Vagina (tissue), 2 donors: ENCODE measurements at places on chromosomes 4 and X.

DNA sequence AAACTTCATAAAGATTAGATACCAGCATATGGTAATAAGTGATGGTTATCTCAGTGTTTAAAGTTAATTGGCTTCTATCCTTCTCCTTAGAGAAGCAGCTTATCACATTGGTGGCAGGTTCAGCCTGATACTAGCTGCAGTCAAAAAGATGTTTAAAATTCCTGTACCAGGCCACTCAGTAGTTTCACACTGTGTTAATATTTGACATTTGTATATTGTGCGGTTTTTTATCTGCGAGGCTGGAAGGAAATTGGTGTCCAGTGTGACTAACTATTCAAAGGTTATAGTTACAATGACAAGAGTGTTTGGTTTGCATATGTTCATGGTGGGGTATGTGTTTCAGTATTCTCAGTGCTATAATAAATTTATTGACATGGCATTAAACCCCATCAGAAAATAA, 27.5 kb upstream of the TBC1D8B start:
- DNase-seq: no peak
- no peaks in the 10 kb centered on the region for H3K27me3 ChIP-seq
- H3K4me1 ChIP-seq: no peaks in the 10 kb centered on the region
- no peak overlapping the region for H3K4me3 ChIP-seq

- H3K27me3 ChIP-seq: no peaks in the 10 kb centered on the region
- no peak overlapping the region for H3K4me3 ChIP-seq
- no peaks in the 10 kb centered on the region for H3K36me3 ChIP-seq
- no peaks in the 10 kb centered on the region for H3K4me1 ChIP-seq
Observed at GRCh38 chr4:99536271-99536670, 25.4 kb downstream of the C4orf17 start.

GRCh38 chr4:183635321-183635720, 23.7 kb downstream of the RWDD4 start:
- no peak overlapping the region for H3K27ac ChIP-seq
- DNase-seq: peak; percentile 78
- no peaks in the 10 kb centered on the region for H3K36me3 ChIP-seq
- H3K4me3 ChIP-seq: no peak overlapping the region
- no peaks in the 10 kb centered on the region for H3K27me3 ChIP-seq

- no peak overlapping the region for H3K4me3 ChIP-seq
- H3K4me1 ChIP-seq: no peaks in the 10 kb centered on the region
- no peak for DNase-seq
- no peaks in the 10 kb centered on the region for H3K27me3 ChIP-seq
Observed at GRCh38 chr4:71614621-71615020, 169.3 kb downstream of the GC start.

DNA sequence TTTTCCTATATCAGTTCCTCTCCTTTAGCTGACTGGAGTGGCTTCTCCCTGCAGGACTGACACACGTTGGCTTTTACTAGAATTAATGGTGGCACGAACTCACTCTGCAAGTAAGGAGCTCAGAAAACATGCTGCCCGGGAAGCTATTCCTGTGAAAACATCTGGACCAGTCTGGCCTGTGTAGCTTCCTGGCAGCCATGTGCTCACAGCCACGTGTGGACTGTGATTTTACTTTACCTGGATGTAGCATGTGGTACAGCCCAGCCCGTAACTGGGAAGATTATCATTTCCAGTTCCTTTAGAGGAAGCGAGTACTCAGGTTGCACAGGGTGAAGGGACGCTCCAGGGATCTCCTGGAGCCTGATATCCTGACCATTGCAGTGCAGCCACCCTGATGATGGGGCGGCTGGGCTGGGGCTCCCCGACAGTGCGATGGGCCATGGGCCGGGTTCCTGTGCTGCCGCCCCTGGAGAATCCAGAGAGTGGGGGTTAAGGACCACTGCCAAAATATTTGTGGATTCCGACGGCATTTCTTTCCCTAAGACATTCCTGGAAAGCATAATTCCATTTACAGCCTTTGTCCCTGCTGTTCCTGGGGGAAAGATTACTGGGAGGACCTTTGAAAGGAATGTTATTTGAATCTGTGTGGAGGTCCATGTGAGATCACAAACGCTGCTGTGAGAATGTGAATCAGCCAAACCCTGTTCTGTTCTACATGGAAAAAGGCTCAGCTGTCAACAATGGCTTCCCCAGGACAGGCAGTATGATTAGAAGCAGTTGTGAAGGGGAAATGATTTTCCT, 35.0 kb downstream of the PROM1 start:
- DNase-seq: no peak
- H3K4me3 ChIP-seq: no peak overlapping the region
- no peak overlapping the region for H3K27ac ChIP-seq
- peaks cover 6% of the 10 kb centered on the region for H3K4me1 ChIP-seq
